Naive thymus-derived CD4-positive, alpha-beta T cell (primary cell): ENCODE measurements at places on chromosomes 13 and 19.

GRCh38 chr13:88637935-88638334 is 966.8 kb downstream of the SLITRK5 start:
- DNase-seq = no peak

DNA sequence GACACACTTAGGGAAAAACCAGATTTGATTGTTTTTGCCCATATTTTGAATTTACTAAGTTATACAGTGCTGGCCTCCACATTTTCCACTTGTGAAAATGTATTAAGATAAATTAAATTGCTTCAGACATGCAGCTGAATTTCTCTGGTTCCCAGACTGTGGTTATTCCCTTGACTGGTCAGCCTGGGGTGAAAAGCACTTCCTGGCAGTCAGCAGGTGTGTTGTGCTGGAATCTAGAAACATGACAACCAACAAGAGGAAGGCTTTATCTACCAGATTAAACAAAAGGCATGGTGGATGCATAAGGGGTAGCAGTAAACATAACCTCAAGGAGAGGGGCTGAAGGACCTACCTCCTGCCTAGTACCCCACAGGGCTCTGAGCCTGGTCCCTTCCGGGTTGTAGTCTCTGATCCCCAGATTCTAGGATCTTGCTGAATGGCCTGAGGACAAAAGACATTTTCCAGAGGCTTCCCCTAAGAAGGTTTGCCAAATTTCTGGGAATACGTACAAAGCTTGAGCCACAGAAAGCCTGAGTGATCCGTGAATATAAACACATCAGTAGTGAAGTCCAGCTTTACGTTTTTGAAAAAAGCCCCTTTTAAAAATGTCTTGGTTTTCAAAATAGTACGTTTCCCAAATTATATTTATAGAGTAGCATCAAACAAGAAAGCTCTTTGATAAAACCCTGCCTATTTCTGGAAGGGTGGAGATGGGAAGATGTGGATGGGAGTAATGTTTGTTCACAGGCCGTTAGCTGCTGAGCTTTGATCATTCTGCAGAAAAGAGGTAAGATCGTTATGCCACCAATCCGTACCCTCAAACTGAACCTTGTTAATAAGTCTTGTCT is 133.4 kb downstream of the LACC1 start:
- no peak for DNase-seq

- DNase-seq = no peak
Observed at GRCh38 chr19:33404506-33405253, 31.2 kb downstream of the CEBPG start.

DNA sequence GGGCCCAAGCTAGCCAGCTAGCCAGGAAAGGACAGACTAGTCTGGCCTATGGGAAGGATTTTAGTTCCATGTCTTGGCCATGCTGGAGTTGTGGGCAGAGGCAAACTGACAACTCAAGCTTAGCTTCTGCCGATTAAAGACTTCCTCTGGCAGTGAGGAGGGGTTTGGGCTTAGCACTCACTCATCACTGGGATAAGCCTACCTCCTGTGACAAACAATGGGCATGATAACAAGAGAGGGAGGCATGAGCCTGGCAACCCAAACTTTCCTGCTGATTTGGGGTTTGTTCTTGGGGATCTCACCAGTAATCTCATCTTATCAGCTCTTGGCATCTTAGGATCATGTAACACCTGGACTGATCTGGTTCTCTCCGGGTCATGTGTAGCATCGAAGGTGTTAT is 83.6 kb downstream of the KL start:
- DNase-seq = no peak

DNA sequence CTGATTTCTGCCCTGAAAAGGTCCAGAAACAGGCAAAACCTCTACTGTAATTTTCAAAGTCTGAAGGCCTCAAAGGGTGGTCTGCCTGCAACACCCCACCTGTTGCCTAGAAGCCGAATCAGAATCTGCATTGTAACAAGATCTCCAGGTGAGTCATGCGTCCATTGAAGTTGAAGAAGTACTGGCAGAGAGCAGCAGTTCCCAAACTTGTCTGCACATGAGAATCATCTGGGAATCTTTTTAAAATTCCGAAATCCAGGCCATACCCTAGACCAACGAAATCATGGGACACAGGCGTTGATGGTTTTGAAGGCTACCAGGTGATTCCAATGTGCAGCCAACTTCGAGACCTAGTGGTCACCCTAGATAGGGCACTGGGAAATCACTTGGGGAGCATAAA is 16.0 kb upstream of the CLN5 start:
- DNase-seq = no peak
